ENCODE measurements at places on chromosomes 4 and X.

DNA sequence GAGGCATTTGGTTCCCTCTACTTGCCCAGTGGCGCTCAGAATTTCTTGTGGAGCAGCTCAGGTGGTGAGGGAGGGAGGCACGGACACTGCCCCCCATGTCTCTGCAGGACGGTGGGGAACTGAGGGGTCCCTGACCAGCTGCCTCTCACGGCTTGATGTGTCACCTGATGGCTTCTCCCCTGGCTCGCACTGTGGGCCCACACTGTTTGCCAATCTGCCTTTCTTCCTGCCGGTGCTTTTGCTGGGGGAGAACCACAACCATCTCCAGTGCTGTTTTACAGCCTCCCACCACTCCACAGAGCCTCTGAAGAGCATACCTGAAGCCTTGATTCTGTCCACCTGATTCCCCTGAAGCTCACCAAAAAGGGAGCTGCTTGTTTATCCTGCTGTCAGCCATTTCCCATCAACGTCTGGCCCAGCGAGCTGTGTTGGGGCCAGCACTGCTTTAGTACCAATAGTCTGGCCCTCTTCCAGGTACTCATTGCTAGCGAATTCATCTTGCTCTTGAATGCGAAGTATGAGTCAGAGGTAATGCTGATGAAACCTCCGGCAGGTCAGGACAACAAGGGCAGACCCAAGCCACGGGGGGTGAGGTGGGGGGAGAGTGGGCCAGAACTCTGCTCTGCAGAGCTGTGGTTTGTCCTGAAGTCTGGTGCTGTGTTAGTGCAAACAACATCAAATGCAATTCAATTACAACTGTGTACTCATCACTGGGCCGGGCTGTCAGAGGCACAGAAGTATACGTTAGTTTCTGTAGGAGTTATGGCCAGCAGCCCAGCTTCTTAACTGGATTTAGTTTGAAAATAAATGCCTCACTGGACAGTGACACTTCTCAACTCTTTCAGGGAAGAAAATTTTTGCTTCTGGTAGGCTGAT, 208.3 kb upstream of the JADE1 start:
- H3K27me3 ChIP-seq = no peaks in the 10 kb centered on the region
- H3K36me3 ChIP-seq = no peaks in the 10 kb centered on the region
- no peak for DNase-seq
- H3K4me3 ChIP-seq = no peak overlapping the region
- H3K4me1 ChIP-seq = no peaks in the 10 kb centered on the region

GRCh38 chr4:11393551-11393950, 35.1 kb downstream of the HS3ST1 start:
- H3K27ac ChIP-seq = no peak overlapping the region
- no peak for DNase-seq
- peaks cover 8% of the 10 kb centered on the region for H3K4me1 ChIP-seq
- H3K36me3 ChIP-seq = no peaks in the 10 kb centered on the region

GRCh38 chrX:13165266-13166189, 121.1 kb upstream of the FAM9C start:
- H3K27me3 ChIP-seq = no peaks in the 10 kb centered on the region
- no peak overlapping the region for H3K4me3 ChIP-seq
- peaks cover 12% of the 10 kb centered on the region for H3K36me3 ChIP-seq
- DNase-seq = no peak
- peaks cover 22% of the 10 kb centered on the region for H3K4me1 ChIP-seq

DNA sequence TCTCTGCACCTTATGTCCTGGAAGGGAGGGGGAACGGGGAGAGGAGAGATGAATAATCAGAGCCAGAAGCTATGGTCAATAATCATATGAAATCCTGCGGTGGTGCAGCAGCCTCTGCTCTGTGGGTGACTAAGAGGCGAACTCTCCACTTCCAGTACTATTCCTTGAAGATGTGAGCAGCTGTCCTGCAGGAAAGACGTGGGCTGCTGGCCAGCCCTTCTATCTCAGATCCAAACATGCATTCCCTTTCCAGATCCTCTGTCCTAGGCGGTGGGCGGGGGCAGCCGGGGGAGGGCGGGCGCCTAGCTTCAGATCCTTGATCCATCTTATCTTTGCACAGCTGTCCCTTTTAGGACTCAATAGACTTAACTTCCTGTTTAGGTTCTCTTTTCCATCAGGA, 34.5 kb downstream of the SPINK2 start:
- no peak overlapping the region for H3K27ac ChIP-seq
- H3K4me1 ChIP-seq = no peaks in the 10 kb centered on the region

- H3K27me3 ChIP-seq = peaks cover 3% of the 10 kb centered on the region
- H3K4me1 ChIP-seq = no peaks in the 10 kb centered on the region
- DNase-seq = no peak
Measured at GRCh38 chr4:185945906-185946305, 123.0 kb upstream of the TLR3 start.

- peaks cover 6% of the 10 kb centered on the region for H3K36me3 ChIP-seq
- H3K4me3 ChIP-seq = no peak overlapping the region
- H3K27me3 ChIP-seq = peaks cover 38% of the 10 kb centered on the region
- no peak for DNase-seq
- peaks cover 2% of the 10 kb centered on the region for H3K4me1 ChIP-seq
Measured at GRCh38 chr4:3276986-3277385, 15.8 kb upstream of the RGS12 start.

- no peak overlapping the region for H3K4me3 ChIP-seq
- no peak for DNase-seq
- H3K27me3 ChIP-seq = peaks cover 4% of the 10 kb centered on the region
- H3K4me1 ChIP-seq = no peaks in the 10 kb centered on the region
Measured at GRCh38 chr4:3399277-3400194, 42.2 kb upstream of the HGFAC start.

- H3K27ac ChIP-seq = no peak overlapping the region
- H3K36me3 ChIP-seq = no peaks in the 10 kb centered on the region
- H3K4me3 ChIP-seq = no peak overlapping the region
- H3K4me1 ChIP-seq = no peaks in the 10 kb centered on the region
- no peaks in the 10 kb centered on the region for H3K27me3 ChIP-seq
- DNase-seq = no peak
Measured at GRCh38 chrX:131277543-131278136, 11.5 kb downstream of the IGSF1 start.
